ENCODE measurements at places on chromosomes 16 and 17. TPM values are rescaled to one million over a fixed set of nuclear protein-coding genes. Genes with fewer than 3 reads are reported as not detected.
A peak's percentile ranks its signal among the peaks of the same experiment; 100 is the strongest.

- peak; percentile 39 for DNase-seq
- peak overlapping the region; percentile 56 for H3K27ac ChIP-seq
- H3K4me1 ChIP-seq, result peaks cover 28% of the 10 kb centered on the region
These were observed 73.3 kb downstream of the XYLT1 start for GRCh38 chr16:17397499-17397891.

DNA sequence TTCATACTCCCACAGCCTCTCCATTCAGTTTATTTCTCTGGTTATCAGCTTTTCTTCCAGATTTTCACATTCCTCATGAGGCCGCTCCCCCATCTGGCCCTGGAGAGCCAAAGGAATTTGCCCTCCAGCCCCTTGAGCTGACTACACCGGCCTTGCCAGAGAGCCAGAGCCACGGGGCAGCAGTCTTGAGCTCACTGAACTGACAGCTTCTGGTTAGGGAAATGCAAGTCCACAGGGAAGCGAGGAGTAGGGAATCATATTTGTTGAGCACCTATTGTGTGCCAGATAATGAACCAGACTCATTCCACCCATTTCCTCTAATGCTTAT is 102.4 kb downstream of the ABCC12 start:
- no peak for DNase-seq
- H3K4me1 ChIP-seq, result peaks cover 3% of the 10 kb centered on the region
- no peak overlapping the region for H3K4me3 ChIP-seq
- no peaks in the 10 kb centered on the region for H3K27me3 ChIP-seq

DNA sequence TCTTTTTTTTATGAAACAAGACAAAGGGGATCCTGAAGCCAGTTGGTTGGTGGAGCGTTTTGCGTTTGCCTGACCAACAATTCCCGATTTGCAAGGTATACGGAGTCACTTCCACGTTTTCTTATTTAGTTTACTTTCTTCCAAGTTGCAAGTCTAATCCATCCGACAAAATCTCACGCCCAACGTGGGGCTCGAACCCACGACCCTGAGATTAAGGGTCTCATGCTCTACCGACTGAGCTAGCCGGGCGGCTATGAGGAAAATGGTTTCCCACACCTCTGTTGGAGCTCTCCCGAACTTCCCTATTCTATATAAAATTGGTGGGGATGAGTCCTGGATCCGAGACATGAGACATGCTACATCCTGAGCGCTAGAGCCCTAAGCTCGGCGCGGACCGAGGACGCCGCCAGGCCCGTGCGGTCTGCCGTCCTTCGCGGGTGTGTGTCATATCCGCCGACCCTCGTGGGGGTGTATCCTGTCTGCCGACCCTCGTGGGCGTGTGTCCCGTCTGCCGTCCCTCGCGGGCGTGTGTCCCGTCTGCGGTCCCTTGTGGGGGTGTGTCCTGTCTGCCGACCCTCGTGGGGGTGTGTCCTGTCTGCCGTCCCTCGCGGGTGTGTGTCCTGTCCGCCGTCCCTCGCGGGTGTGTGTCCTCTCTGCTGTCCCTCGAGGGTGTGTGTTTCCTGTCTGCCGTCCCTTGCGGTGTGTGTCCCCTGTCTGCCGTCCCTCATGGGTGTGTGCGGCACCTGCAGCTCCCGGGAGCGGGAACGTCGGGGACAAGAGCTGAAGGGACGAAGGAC is 22.6 kb downstream of the ZNF213 start:
- no peaks in the 10 kb centered on the region for H3K27me3 ChIP-seq
- peak overlapping the region; percentile 90 for H3K27ac ChIP-seq
- no peaks in the 10 kb centered on the region for H3K36me3 ChIP-seq
- peaks cover 32% of the 10 kb centered on the region for H3K4me1 ChIP-seq
- peak; percentile 89 for DNase-seq

- H3K36me3 ChIP-seq, result peaks cover 9% of the 10 kb centered on the region
- H3K4me1 ChIP-seq, result peaks cover 7% of the 10 kb centered on the region
- no peak overlapping the region for H3K27ac ChIP-seq
- no peak overlapping the region for H3K4me3 ChIP-seq
- DNase-seq, result no peak
These were observed 6.3 kb downstream of the CMTR2 start for GRCh38 chr16:71282943-71283342.

ACE gene
- 73.3 TPM for total RNA-seq

VPS35L gene
- 39.8 TPM for total RNA-seq

GRCh38 chr17:76685846-76686245 is 24.9 kb downstream of the MXRA7 start:
- DNase-seq, result no peak
- no peak overlapping the region for H3K27ac ChIP-seq
- H3K4me3 ChIP-seq, result no peak overlapping the region
- peaks cover 46% of the 10 kb centered on the region for H3K36me3 ChIP-seq
- H3K27me3 ChIP-seq, result no peaks in the 10 kb centered on the region

DNA sequence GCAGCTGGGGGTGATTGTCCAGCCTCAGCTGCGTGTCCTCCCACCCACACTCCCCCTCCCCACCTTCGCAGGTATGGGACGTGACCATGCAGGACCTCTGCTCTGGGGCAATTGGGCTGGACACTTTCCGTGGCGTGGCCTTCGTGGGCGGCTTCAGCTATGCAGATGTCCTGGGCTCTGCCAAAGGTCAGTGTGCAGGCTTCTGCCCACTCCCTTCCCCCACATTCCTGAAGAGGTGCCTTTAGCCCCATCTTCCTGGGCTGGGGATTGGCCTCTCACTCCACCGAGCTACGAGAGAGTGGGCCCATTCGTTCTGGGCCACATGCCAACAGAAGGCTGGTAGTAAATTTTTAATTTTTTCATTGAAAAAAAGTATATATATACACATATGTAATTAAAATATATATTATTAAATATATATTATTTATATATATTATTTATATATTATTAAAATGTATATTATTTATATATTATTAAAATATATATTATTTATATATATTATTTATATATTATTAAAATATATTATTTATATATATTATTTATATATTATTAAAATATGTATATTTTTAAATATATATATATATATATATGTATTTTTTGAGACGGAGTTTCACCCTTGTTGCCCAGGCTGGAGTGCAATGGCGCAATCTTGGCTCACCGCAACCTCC is 18.5 kb downstream of the PFAS start:
- no peak overlapping the region for H3K27ac ChIP-seq
- no peaks in the 10 kb centered on the region for H3K27me3 ChIP-seq
- DNase-seq, result no peak
- peaks cover 48% of the 10 kb centered on the region for H3K36me3 ChIP-seq
- H3K4me3 ChIP-seq, result no peak overlapping the region

GRCh38 chr17:63764716-63765115 is 8.7 kb downstream of the CCDC47 start:
- no peaks in the 10 kb centered on the region for H3K27me3 ChIP-seq
- H3K4me1 ChIP-seq, result peaks cover 10% of the 10 kb centered on the region
- H3K4me3 ChIP-seq, result no peak overlapping the region
- DNase-seq, result no peak
- H3K27ac ChIP-seq, result no peak overlapping the region

- H3K4me3 ChIP-seq, result no peak overlapping the region
- no peaks in the 10 kb centered on the region for H3K36me3 ChIP-seq
- no peak overlapping the region for H3K27ac ChIP-seq
- no peak for DNase-seq
- H3K27me3 ChIP-seq, result no peaks in the 10 kb centered on the region
- no peaks in the 10 kb centered on the region for H3K4me1 ChIP-seq
These were observed 51.7 kb upstream of the RPL38 start for GRCh38 chr17:74151551-74152315.

TMEM114 gene
- not detected for total RNA-seq

DNA sequence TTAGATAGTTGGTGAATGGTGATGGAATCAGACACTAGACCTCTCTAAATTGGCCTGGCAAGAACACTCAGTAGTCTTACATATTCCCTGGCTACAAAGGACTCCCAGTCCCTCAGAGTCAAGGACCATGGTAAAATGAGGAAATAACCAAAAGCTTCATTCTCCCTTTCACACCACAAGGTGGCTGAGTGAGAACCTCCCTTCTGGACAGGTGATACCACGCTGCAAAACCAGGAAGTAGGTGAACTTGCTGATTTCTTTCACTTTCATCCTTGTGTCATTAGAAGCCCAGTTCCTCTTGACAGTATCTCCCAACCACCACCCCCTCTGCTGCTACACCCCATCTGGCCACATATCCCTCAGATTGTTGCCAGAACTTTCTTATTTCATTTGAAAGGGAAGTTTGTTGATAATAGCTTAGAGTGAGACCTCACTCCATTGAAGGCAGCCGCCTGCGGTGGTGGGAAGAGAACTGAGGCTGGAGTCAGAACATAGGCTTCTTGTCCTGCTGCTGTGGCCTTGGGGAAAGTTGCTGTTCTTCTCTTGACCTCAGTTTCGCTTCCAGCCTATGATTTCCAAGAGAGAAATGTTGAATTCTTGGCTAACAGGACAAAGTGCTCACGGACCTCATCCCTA is 290.6 kb upstream of the CCL2 start:
- no peaks in the 10 kb centered on the region for H3K36me3 ChIP-seq
- no peak for DNase-seq
- no peaks in the 10 kb centered on the region for H3K4me1 ChIP-seq
- H3K27me3 ChIP-seq, result no peaks in the 10 kb centered on the region

- no peaks in the 10 kb centered on the region for H3K4me1 ChIP-seq
- H3K4me3 ChIP-seq, result no peak overlapping the region
- no peak overlapping the region for H3K27ac ChIP-seq
- no peaks in the 10 kb centered on the region for H3K27me3 ChIP-seq
These were observed 55.4 kb downstream of the TNRC6C start for GRCh38 chr17:78013683-78014467.

FGF11 gene
- total RNA-seq, result 0.55 TPM

DNA sequence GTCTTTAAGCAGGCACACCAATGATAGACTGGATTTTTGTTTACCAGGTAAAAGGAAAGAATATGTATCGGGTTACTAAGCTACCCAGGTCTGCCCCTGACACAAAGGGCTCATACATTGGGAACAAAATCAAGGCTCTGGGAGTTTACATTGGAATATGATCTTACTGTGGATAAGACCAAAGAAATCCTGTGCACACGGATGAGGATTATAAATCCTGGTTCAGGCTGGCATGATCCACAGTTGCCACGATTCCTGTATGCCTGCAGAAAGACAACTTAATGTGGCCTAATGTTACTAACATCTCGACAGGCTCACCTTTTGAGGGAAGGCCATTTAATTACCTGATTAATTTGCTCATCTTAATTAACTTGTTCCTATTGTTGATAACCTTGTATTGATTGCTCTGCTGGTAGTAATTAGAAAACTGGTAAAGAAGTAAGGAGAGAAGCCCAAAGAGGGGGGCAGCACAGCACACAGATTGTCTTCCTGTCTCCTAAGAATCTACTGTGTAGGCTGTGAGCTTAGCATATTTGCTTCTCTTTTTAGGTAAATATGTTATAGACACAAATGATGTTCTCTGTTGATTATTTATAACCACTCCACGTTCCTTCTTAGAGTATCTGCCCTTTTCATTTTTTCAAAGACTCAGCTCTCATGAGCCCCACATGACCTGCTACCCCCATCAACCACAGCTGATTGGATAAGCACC is 51.0 kb upstream of the TOX3 start:
- no peaks in the 10 kb centered on the region for H3K4me1 ChIP-seq
- H3K27me3 ChIP-seq, result no peaks in the 10 kb centered on the region
- H3K36me3 ChIP-seq, result no peaks in the 10 kb centered on the region
- DNase-seq, result no peak

- H3K27ac ChIP-seq, result no peak overlapping the region
- H3K4me1 ChIP-seq, result peaks cover 11% of the 10 kb centered on the region
- no peak overlapping the region for H3K4me3 ChIP-seq
- H3K36me3 ChIP-seq, result no peaks in the 10 kb centered on the region
- no peak for DNase-seq
These were observed 42.2 kb upstream of the HAPSTR1 start for GRCh38 chr16:9049241-9049640.
